ENCODE measurements at places on chromosomes 11 and 22.

- DNase-seq, result no peak
Observed at GRCh38 chr22:39526736-39527171, 5.8 kb downstream of the RPS19BP1 start.

GRCh38 chr22:30434843-30435242 lies 9.3 kb downstream of the MTFP1 start:
- DNase-seq, result no peak

DNA sequence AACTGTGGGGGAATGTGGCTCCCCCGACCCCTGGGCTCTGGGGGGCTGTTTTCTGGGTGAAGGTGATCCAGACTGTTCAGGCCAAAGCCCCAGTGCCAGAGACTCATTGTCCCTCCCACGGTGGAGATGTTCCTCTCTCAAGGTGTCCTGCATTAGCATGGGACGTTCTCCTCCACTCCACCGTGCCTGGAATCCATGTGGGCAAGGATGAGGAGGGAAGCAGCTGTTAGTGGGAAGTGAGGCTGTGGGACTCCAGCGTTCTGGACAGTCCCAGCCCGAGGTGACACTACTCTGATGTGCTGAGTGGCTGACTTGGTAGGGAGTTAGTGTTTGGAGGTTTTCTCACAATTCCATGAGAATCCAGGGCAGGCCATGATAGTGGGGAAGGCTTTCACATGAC lies 31.4 kb upstream of the CLDN5 start:
- DNase-seq, result no peak

DNA sequence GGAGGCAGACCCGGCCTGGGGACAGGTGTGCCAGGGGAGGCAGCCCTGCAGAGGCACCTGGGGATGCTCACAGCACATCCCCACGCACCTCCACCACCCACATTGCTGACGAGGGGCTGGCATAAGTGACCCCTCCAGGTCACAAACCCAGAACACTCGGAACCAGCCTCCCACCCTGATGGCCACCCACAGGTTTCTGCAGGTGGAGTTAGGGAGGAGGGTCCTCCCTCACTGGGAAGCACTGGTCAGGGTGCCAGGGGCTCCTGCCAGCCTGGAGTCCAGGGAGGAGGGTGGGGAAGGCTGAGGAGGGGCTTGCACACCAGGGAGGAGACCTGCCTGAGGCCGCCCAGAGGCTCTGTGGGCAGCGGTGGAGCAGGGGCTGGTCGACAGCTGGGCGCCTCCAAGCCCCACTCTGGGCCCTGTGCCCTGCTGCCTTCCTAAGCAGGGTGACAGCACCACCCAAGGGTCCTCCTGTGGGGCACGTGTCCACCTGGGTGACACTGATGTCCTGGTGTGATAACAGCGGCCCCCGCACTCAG lies 51.0 kb upstream of the CARS1 start:
- no peak for DNase-seq

GRCh38 chr22:30062259-30062658 lies 18.0 kb upstream of the HORMAD2 start:
- DNase-seq, result no peak

DNA sequence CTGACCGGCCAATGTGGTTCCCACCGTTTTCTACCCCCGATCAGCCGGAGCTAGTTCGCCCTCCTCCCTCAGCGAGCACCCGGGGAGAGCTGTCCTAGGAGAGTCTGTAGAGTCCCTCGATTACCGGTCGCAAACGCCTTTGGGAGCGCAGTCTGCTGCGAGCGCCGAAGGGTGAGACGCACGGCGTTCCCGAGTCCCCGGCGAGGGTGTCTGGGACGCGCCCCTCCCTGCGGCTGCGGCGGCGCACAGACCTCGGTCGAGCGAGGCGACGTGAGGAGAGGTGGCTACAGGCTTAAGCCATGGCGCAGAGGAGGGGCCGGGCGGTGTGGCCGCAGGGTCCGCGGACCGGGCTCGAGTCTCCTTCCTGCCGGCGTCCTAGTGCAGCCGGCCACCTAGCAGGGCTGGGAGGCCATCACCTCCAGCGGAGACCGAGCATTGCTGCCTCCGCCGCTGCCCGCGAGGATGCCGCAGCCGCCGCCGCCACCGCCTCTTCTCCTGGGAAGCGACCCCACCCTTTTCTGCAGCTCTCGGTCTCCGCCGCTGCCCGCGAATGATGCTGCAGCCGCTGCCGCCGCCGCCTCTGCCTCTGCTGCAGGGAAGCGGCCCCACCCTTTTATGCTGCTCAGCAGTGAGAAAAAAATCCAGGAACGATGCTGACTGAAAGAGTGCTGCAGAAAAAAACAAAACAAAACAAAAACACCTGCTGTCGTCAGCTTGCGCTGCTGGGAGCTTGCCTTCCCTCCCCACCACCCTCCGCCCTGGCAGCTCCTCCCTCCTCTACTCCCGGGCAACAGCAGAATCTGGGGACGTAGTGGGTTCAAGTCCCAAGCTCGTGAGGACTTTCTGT lies at the start of gene MAP6:
TSS of gene MAP6 (minus strand) at position 588 of the 847 bp plus-strand sequence. CDS start 669 bp downstream, outside the sequence.
- no peak for DNase-seq

GRCh38 chr22:36678477-36678876 lies 25.1 kb downstream of the CACNG2 start:
- DNase-seq, result no peak

Measured in BJ (cell line).